Left lung (tissue), 14 donors: ENCODE measurements at places on chromosomes 7 and 10. TPM values are rescaled to one million over a fixed set of nuclear protein-coding genes. Genes with fewer than 3 reads are reported as not detected.

GRCh38 chr10:3255075-3255474 is 82.5 kb upstream of the PITRM1 start:
- H3K27ac ChIP-seq = no peak overlapping the region
- no peaks in the 10 kb centered on the region for H3K36me3 ChIP-seq
- H3K27me3 ChIP-seq = no peaks in the 10 kb centered on the region

- peaks cover 72% of the 10 kb centered on the region for H3K27me3 ChIP-seq
- H3K36me3 ChIP-seq = no peaks in the 10 kb centered on the region
- peak; percentile 59 for DNase-seq
- H3K4me3 ChIP-seq = peak overlapping the region; percentile 28
- no peak overlapping the region for H3K27ac ChIP-seq
Observed at GRCh38 chr10:133335246-133336117, 1.2 kb downstream of the CALY start.

DNA sequence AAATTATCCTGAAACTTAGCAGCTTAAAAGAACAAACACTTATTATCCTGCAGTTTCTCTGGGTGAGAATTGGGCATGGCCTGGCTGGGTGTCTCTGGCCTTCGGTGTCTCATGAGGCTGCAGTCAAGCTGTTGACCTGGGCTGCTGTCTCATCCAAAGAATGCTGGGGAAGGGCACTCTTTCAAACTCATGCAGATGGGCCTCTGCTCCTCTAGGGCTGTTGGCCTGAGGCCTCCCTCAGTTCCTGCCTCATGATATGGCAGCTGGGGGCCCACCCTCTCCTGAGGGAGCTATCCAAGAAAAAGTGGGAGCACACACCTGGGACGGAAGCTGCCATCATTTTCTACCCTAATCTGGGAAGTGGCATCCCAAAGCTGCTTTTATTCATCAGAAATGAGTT is 43.6 kb downstream of the DRGX start:
- DNase-seq = no peak
- no peaks in the 10 kb centered on the region for H3K4me1 ChIP-seq
- H3K36me3 ChIP-seq = no peaks in the 10 kb centered on the region
- no peak overlapping the region for H3K4me3 ChIP-seq
- H3K27ac ChIP-seq = no peak overlapping the region
- no peaks in the 10 kb centered on the region for H3K27me3 ChIP-seq

The KCP gene
- total RNA-seq = 1.7 TPM

The LRGUK gene
- 1.0 TPM for total RNA-seq

The PROSER2 gene
- total RNA-seq = 12.8 TPM
